HepG2 (cell line): ENCODE measurements at places on chromosomes 5 and 9.
A peak's percentile ranks its signal among the peaks of the same experiment; 100 is the strongest.

DNA sequence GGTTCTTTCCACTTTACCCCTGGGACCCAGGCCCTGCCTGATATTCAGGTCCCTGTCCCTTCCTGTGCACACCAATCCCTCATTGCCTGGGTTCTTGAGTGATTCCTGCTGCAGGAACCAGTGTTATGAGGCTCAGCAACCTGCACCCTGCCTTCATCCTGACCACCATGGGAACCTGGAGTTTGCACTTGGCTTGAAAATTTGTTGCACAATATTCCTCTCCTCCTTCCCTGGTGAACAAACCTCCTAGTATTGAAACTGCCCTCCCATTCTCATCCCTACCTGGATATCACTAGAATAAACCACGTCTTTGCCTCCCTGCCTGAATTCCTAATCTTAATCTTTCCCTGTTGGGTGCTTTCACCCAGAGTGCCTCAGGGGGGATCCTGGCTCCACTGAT is 52.1 kb upstream of the AFAP1L1 start:
- no peak overlapping the region for H3K27ac ChIP-seq
- no peaks in the 10 kb centered on the region for H3K36me3 ChIP-seq
- no peaks in the 10 kb centered on the region for H3K27me3 ChIP-seq

DNA sequence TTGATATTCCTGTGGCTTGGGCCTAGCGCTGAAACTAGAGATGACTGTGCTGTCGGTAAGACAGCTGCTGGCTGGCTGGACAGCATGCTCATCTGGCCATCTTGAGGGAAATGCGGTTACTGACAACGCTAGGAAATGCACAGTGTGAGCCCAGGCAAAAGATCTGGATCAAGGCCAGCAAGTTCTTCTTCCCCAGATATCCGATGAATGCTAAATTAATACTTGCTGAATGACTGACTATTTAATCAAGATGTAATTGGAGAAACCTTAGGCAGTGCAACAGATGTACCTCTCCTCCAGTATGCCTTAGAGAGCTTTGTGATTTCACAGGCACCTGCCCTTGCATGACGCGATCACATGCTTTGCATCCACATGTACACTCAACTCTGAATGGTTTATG is 659.1 kb downstream of the EFNA5 start:
- H3K27me3 ChIP-seq, result no peaks in the 10 kb centered on the region
- H3K4me1 ChIP-seq, result no peaks in the 10 kb centered on the region
- no peak overlapping the region for H3K4me3 ChIP-seq
- DNase-seq, result no peak

DNA sequence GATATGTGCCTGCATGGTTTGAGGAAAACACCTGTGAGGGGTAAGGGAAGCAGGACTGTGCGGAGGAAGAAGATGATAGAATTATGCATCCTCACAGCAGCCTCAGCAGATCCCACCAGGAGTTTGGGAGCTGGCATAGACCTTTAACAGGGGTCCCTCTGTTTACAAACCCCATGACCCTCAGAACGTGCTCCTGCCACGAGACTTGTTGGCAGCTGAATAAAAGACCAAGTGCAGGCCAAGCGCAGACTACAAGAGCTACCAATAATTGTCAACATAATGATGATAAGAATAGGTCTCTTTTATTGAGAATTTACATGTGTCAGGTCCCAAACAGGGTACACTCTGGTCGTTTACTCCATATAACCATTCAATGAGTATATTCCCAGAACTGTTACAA is 236.0 kb downstream of the MED10 start:
- no peaks in the 10 kb centered on the region for H3K36me3 ChIP-seq
- H3K4me1 ChIP-seq, result no peaks in the 10 kb centered on the region
- H3K27ac ChIP-seq, result no peak overlapping the region

- no peak for DNase-seq
- no peaks in the 10 kb centered on the region for H3K36me3 ChIP-seq
- no peaks in the 10 kb centered on the region for H3K27me3 ChIP-seq
Measured at GRCh38 chr9:87085521-87085920, 138.2 kb upstream of the GAS1 start.

- no peak for DNase-seq
- no peaks in the 10 kb centered on the region for H3K36me3 ChIP-seq
- no peak overlapping the region for H3K27ac ChIP-seq
- no peaks in the 10 kb centered on the region for H3K4me1 ChIP-seq
Measured at GRCh38 chr5:2817031-2817603, 65.6 kb upstream of the IRX2 start.

GRCh38 chr9:4160249-4160648 is 139.6 kb downstream of the GLIS3 start:
- H3K4me1 ChIP-seq, result no peaks in the 10 kb centered on the region
- no peak for DNase-seq
- H3K27ac ChIP-seq, result no peak overlapping the region
- H3K27me3 ChIP-seq, result no peaks in the 10 kb centered on the region
- no peak overlapping the region for H3K4me3 ChIP-seq

GRCh38 chr5:43256261-43256966 is 56.8 kb downstream of the HMGCS1 start:
- peaks cover 5% of the 10 kb centered on the region; the same call in 1 of the 3 replicates for H3K27me3 ChIP-seq
- no peaks in the 10 kb centered on the region for H3K36me3 ChIP-seq
- H3K4me3 ChIP-seq, result no peak overlapping the region
- no peak for DNase-seq
- no peaks in the 10 kb centered on the region; the same call in 1 of the 2 replicates for H3K4me1 ChIP-seq
- H3K27ac ChIP-seq, result no peak overlapping the region

DNA sequence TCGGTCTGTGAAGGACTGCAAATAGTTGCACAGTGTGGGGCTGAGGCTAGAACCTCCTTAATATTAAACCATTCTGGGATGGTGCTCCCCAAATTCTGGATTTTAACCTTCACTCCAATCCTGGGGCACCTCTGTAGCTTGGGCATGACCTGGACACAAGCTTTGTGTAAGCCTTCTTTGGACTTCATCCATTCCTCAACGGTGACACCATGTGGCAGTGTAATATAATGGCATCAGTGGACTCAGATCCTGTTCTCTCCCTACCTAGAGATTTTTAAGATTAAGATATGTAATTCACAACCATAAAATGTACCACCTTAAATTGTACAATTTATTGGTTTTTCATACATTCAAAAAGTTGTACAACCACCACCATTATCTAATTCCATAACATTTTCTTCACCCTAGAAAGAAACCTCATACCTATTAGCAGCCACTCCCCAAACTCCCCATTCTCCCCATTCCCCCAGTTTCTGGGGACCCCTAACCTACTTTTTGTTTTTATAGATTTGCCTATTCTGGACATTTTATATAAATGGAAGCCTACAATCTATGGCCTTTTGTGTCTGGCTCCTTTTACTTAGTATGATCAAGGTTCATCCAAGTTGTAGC is 4.8 kb upstream of the PLGRKT start:
- DNase-seq, result peak; percentile 57
- no peak overlapping the region for H3K27ac ChIP-seq
- no peaks in the 10 kb centered on the region; the same call in 2 of the 3 replicates for H3K27me3 ChIP-seq
- no peaks in the 10 kb centered on the region for H3K36me3 ChIP-seq
- H3K4me1 ChIP-seq, result peaks cover 9% of the 10 kb centered on the region

- no peaks in the 10 kb centered on the region; the same call in 2 of the 3 replicates for H3K27me3 ChIP-seq
- H3K4me3 ChIP-seq, result peak overlapping the region; percentile 85
- H3K27ac ChIP-seq, result peak overlapping the region; percentile 70
- no peak for DNase-seq
Measured at GRCh38 chr5:14142202-14142826, 828 bp upstream of the TRIO start.

GRCh38 chr5:163106098-163106497 is 331.3 kb upstream of the CCNG1 start:
- DNase-seq, result no peak
- no peaks in the 10 kb centered on the region; the same call in 1 of the 2 replicates for H3K27me3 ChIP-seq
- no peaks in the 10 kb centered on the region for H3K4me1 ChIP-seq
- no peak overlapping the region for H3K4me3 ChIP-seq
- H3K27ac ChIP-seq, result no peak overlapping the region

DNA sequence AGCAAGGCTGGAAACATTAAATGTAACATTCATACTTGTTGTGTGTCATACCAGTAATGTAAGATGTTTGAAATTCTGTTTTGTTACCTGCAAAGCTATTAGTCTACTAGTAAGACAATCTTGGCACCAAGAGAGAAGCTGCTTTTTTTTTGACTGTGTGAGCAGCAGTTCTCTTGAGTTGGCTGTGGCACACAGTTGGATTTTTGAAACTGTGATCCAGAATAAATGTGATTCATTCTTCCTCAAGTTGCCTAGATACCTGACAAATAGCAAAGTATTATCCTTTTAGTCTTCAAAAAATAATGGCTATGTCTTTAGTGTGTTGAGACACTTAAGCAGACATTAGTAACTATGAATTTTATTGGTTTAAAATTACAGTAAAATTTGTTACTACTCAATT is 57.2 kb upstream of the HAPLN1 start:
- DNase-seq, result no peak
- no peak overlapping the region for H3K27ac ChIP-seq
- H3K4me3 ChIP-seq, result no peak overlapping the region
- peaks cover 26% of the 10 kb centered on the region for H3K4me1 ChIP-seq
- H3K27me3 ChIP-seq, result no peaks in the 10 kb centered on the region
